Renal cortex interstitium (tissue), 15 donors: ENCODE measurements at places on chromosomes 7 and 10. TPM values are rescaled to one million over a fixed set of nuclear protein-coding genes. Genes with fewer than 3 reads are reported as not detected.

The ASZ1 gene
- not detected for polyA plus RNA-seq

The GSTO2 gene
- 43.2 TPM for polyA plus RNA-seq

The KAZALD1 gene
- 8.0 TPM for polyA plus RNA-seq

The TMEM213 gene
- 52.3 TPM for polyA plus RNA-seq

The ZNF804B gene
- 0.20 TPM for polyA plus RNA-seq

The MBL2 gene
- polyA plus RNA-seq: not detected

The SPDYE2 gene
- polyA plus RNA-seq: 3.2 TPM

The CALN1 gene
- polyA plus RNA-seq: 0.47 TPM

The PSMA2 gene
- polyA plus RNA-seq: 335 TPM

The LOXL4 gene
- polyA plus RNA-seq: 3.3 TPM

The OTUD1 gene
- polyA plus RNA-seq: 25.6 TPM

The SH2D4B gene
- polyA plus RNA-seq: 0.17 TPM
